Dermis microvascular lymphatic vessel endothelial cell (primary cell): ENCODE measurements at places on chromosomes 2 and 18. TPM values are rescaled to one million over a fixed set of nuclear protein-coding genes. Genes with fewer than 3 reads are reported as not detected.

UBR3 gene
- 43.5 and 47.4 TPM in 2 replicates for total RNA-seq

TMEM178A gene
- total RNA-seq, result 0.25 TPM in 1 of 2 replicates, not detected in the other

VWA3B gene
- 0.13 TPM in 1 of 2 replicates, not detected in the other for total RNA-seq

SLC30A3 gene
- total RNA-seq, result 6.3 and 15.0 TPM in 2 replicates

AP1S3 gene
- 0.89 and 2.8 TPM in 2 replicates for total RNA-seq

EXOC6B gene
- total RNA-seq, result 12.1 and 18.7 TPM in 2 replicates

ALPG gene
- total RNA-seq, result not detected in 2 replicates

SULT1C4 gene
- 108 and 114 TPM in 2 replicates for total RNA-seq

COL3A1 gene
- total RNA-seq, result 1.4 TPM in 1 of 2 replicates, not detected in the other

MAPK4 gene
- not detected in 2 replicates for total RNA-seq

PDIA6 gene
- 272 and 346 TPM in 2 replicates for total RNA-seq

LRRFIP1 gene
- total RNA-seq, result 83.6 and 114 TPM in 2 replicates

SERPINB13 gene
- not detected in 2 replicates for total RNA-seq

BABAM2 gene
- total RNA-seq, result 13.0 and 16.6 TPM in 2 replicates

DNA sequence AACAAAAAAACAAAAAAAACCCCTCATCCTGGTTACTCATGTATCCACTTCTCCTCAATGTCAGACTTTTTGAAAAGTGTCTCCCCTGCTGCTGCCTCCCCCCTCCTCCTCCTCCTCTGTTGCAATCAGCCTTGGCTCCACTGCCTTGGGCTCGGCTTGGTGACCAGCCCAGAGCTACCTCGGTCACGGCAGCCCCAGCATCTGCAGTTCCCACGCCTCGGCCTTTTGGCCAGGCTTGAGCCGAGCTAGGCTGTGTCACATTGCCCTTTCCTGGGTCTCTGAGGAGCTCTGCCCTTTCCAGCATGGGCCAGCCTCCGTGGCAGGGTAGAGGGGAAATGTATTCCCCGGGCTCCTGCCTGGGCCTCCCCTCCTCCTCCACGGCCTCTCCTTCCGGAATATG is 22.7 kb upstream of the INHBB start:
- no peak for DNase-seq

DNA sequence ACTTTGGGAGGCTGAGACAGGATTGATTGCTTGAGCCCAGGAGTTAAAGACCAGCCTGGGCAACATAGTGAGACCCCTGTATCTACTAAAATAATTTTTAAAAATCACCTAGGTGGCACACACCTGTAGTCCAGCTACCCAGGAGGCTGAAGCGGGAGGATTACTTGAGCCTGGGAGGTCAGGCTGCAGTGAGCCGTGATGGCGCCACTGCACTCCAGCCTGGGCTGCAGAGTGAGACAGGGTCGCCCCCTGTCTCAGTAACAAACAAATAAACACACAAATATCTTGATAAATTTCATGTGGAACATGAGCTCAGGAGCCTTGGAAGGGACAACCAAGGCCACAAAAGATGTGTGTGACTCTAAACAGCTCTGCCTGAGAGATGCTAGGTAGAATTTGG is 11.7 kb upstream of the ANKRD53 start:
- no peak for DNase-seq

- DNase-seq, result no peak
Observed at GRCh38 chr2:134869946-134870736, 31.7 kb downstream of the ACMSD start.

DNA sequence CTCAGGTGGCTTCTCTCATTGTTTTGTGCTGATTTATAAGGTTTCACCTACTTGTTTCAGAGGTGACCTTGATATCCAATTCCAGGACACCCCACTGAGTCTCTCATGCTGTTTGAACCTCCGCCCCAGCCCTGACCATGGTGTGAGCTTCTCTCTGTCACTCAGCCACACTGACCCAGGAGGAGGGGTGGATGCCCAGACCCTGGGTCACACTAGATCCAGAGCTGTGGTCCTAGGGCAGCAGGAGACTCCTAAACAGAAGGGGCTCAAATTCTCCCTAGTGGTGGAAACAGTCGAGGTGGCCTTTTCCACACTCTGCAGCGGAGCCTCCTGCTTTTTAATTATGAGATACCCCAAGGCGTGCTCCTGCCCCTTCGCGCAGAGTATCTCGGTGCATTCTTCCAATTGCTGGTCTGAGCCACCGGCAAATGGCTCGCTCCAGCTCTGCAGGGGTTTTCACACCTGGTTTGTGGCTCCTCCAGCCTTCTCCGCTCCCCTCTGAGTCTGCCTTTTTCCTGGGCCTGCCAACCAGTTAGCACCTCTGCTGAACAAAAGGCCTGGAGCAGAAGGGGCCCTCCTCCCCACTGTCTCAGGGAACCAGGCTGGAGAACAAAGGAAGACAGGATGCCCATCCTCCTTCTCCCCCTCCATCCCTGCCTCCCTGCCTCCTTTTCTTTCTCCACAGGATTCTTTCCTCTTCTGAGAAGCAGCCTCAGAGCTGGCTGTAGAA is 147.3 kb upstream of the SPRED2 start:
- no peak for DNase-seq

DNA sequence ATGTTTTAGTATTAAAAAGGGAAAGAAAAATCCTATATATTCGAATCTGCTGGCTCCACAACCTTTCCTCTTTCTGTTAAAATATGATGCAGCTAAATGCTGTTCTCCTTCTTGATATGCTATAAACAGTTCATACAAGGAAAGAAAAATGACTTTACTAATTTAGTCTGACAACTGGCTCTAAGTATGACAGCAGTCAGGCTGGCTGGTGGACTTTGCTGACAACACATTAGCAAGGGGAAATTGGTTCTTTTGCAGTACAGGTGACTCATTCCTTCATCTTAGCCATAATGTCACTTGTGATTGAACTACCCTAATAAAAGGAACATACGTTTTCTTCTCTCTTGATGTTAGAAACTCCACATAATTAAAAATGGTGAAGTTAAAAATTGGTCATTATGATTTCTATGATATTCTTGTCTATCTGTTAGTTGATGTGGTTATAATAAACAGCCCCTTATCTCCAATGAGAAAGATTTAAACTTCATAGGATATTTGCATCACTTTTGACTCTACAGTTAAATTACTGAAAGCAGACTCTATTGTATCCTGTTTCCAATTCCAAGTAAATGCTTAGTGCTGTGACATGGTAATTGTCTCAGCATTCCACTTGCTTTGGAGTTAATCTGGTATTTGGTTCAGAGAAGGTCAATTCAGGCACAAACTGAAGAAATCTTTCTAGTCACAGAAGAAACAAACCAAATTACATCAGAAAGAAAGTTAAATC is 315.3 kb upstream of the GULP1 start:
- no peak for DNase-seq

DNA sequence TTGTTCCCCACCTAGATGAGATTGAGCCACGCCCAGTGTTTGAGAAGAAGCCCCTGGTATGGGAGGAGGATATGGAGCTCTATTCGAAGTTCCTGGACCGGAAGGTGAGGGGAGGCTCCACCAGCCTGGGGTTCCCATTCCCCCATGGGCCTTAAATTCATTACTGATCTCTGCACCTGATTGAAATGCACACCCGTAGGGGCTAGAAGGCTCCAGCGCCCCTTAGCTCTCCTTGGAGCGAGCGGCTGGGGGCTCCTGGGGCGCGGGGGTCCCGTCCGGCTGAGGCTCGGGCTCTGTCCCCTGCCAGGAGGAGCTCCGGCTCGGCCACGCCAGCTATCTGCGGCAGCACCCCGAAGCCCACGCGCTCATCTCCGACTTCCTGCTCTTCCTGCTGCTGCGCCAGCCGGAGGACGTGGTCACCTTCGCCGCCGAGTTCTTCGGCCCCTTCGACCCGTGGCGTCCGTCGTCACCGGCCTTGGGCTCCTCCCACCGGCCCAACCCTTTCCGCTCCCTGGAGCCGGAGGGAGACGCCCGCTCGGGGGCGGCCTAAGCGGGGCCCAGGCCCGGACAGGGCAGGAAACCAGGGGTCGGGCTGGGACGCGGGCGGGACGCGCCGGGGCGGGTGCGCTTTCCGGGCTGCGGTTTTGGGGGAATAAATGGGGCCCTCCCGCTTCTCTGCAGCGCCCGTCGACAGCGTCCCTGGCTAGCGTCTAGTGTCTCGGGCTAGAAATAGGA is 10.9 kb downstream of the CATIP start:
- DNase-seq, result no peak

- no peak for DNase-seq
Observed at GRCh38 chr18:26729008-26729407, 136.5 kb downstream of the AQP4 start.

GRCh38 chr2:41394541-41394940 is 653.3 kb upstream of the PKDCC start:
- DNase-seq, result no peak

DNA sequence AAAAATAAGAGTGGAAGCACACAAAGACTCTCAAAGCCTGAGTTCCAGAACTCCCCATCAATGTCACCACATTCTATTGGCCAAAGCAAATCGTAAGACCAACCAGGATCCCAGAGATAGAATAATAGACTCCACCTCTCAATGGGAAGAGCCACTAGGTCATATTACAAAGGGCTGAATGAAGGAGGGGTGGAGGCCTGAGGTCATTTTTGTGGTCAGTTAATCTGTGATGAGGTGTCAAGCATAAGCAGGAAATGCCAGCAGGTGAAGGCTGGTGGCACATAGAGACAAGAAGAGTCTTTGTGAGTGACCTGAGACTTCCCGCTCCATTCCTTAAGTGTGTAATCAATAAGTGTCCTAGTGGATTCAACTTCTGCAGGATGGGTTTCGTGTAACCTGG is 144.3 kb downstream of the TFCP2L1 start:
- no peak for DNase-seq

GRCh38 chr2:191184457-191184856 is 33.7 kb upstream of the STAT4 start:
- DNase-seq, result no peak

DNA sequence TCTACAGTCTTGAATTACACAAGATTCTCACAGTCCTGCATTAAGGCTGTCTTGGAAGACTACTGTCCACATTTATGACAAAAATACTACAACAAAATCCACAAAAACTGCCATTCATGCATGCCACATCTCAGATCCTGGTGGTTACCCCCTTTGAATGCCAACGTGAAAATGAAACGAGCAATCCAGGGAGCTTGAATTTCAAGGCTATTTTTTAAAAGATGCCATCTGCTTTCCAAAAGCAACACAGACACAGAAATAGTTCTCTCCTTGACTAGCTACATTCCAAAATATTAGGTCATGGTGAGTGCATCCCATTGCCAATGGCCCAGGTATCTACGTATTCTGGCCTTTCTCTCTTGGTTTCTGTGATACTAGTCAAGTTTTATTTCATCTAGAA is 36.3 kb downstream of the IRS1 start:
- DNase-seq, result no peak

DNA sequence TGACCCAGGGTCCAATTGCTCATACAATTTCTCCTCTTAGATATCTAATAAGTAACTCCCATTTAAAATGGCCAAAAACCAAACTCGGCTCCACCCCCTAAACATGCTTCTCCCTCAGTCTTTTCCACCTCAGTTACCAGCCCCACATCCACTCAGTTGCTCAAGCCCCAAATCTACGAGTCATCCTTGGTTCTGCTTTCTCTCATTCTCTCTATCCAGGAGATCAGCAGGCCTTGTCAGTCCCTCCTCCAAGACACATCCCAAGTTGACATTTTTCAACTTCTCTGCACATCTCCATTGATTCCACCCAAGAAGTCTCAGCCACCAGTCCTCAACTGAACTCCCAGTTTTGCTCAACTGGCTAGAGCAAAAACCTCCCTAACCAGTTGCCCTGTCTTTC is 40.5 kb upstream of the RTN4 start:
- no peak for DNase-seq

- no peak for DNase-seq
Observed at GRCh38 chr2:159555651-159556392, 60.5 kb downstream of the BAZ2B start.

DNA sequence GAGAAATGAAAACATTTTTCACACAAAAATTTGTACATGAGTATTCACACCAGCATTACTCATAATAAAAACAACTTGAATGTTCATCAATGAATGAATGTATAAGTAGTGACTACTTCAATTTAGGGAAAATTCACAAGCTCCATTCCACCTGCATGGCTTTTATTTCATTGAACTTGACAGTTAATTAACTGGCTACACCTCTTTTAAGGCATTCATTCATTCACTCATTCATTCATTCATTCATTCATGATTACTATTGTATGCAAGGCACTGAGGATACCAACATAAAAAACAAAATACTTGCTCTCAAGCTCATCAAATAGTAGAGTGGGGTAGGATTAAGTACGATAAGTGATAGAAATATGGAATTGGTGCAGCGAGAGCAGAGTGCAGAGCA is 198.3 kb upstream of the DLGAP1 start:
- no peak for DNase-seq

GRCh38 chr2:164847981-164848741 is 6.5 kb upstream of the COBLL1 start:
- no peak for DNase-seq

DNA sequence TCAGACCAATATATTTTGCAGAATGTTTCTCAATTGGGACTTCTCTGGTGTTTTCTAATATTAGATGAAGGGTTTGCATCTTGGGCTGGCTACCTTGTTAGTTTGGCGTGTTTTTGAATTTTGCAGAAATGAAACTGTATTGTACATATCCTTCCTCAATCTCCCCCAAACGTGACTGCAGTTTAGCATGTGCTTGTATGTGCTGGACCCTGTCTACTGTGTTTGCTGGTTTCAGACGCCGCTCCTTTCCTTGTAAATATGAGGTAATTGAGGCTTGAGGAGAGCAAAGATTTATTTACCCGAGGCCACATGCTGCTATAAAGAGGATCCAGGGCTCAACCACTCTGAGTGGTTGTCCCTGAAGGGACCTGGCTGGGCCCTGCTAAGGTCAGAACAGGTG is 57.2 kb downstream of the NGEF start:
- DNase-seq, result no peak

DNA sequence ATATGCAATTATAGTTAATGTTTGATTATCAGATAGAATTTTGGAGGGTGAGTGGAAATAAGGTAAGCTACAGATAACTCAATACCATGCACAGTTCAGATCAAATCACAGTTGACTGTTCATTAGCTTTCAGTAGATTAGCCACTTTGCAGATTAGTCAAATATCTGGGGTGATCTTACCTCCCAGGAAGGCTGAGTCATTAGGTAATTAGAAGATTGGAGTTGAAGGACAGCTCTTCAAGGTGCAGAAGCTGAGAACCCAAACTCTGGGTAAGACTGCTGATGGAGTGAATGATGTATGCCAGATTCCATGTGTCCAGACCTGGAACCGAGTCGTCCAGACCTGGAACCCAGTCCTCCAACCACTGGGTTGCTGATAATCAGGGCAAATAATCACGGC is 262.8 kb upstream of the UBE2E3 start:
- no peak for DNase-seq

GRCh38 chr18:55529581-55529980 is 58.4 kb downstream of the TCF4 start:
- DNase-seq, result no peak

- DNase-seq, result no peak
Observed at GRCh38 chr2:34401186-34401585, 802.1 kb upstream of the FAM98A start.
